ENCODE measurements at places on chromosomes 1 and 21.

- no peak for DNase-seq
Observed at GRCh38 chr1:82840192-82840591, 1039.5 kb downstream of the ADGRL2 start.

GRCh38 chr1:224064150-224064549 is 49.8 kb upstream of the FBXO28 start:
- no peak for DNase-seq

- no peak for DNase-seq
Observed at GRCh38 chr21:46674430-46675007, 39.0 kb downstream of the PRMT2 start.

DNA sequence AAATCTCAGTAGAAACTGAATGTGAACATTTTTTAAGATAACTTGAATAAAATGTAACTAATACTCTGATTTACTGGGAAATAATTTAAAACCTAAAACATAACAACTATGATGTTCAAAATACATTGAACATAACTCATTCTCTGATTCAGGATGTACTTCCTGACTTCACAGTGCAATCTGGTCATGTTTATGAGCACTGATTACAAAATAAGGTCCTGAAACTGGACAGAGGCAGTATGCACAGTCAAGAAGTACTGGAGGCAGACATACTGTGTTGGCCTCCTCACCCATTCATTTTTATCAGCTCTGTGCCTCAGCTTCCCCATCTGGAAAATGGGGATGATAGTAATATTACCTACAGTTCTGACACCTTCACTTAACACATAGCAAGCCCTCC is 651.3 kb downstream of the PTPRC start:
- no peak for DNase-seq

DNA sequence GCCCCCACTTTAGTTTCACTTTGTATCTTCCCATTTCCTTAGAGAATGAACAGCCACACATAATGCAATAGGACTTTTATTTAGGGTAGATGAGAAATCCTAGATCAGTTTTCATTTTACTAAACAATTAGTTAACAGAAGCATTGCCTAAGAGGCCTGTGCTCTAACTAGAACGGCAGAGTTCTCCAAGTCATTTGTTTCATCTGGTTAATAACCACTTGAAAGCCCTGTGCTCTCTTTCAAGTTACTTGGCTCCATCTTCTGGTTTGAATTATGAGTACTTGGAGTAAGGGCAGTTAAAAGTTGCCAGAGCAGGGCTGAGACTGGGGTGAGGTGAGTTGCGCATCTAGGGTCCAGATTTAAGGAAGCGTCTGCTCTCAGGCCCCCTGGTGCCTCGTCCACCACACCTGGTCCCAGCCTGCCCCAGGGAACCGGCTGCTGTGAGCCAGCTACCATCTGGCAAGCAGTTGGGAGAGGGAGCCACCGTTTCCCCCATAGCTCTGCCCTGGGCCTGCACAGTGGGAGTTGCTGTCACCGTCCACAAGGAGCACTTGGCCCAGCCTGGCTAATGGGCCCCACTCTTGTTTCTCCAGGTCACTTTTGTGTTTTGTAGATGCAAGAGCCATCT is 18.1 kb upstream of the SLC44A3 start:
- peak; percentile 39 for DNase-seq

DNA sequence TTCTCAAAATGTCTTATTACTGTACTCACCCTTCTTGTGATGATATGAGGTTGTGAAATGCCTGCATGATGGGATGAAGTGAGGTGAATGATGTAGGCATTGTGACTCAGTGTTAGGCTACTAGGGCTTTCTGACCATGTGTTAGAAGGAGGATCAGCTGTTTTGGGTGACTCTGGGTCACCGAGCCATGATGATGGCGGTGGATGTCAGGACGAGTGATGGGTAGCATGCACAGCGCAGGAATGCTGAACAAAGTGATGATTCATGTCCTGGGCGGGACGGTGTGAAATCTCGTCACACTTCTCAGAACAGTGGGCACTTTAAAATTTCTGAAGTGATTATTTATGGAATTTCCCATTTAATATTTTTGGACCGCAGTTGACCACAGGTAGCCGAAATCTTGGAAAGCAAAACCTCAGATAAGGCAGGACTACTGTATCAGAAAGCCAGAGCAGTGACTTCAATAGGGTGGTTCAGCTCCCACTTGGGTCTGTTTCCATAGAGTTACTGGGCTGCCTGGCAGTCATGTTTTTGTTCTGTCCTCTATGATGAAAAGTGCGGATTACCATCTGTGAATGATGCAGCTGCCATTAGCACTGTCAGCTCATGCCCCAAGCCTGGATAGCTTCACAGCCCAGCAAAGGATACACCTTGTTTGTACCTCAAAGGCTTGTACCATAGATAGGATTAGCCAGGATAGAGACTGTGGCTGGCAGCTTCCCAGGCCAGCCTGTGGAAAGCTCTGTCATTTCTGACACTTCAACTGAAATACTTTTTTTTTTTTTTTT is 26.6 kb downstream of the IL6R start:
- no peak for DNase-seq

GRCh38 chr1:24420547-24420946 is 4.9 kb downstream of the NIPAL3 start:
- no peak for DNase-seq

DNA sequence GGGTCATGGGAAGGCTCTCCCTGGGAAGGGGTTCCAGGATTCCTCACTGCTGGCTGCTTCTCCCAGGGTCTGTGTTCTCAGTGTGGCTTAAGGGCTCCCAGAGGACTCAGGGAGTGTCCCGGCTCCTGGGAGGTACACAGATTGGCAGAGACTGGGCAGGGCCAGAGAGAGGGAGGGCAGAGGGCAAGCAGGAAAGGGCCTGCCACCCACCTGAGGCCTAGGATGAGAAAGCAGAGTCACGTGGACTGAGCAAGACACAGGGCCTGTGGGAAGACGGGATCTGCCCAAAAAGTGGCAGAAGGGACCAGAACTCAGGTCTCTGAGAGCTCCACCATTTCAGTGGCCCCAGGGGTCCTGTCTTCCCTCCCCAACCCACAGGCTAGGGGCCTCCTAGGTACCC is 871 bp downstream of the SLFNL1 start:
- no peak for DNase-seq

DNA sequence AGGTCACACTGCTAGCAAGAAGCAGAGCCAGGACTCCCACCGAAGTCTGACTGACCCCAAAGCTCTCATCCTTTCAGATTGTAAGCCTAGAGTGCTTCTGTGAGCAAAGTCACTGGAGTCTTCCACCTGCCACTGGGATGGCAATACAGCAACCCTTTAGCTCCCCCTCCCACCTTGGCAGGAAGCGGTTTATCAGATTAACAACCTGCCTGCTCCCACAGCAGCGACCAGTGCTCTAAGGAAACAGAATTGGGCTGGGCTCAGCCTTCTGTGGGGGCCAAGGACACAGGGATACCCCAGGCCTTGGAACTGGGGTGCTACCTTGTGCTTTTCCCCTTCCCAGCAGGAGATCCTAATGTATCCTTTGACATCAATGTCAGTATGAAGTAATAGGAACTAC is 76.0 kb downstream of the GFI1 start:
- DNase-seq: no peak

DNA sequence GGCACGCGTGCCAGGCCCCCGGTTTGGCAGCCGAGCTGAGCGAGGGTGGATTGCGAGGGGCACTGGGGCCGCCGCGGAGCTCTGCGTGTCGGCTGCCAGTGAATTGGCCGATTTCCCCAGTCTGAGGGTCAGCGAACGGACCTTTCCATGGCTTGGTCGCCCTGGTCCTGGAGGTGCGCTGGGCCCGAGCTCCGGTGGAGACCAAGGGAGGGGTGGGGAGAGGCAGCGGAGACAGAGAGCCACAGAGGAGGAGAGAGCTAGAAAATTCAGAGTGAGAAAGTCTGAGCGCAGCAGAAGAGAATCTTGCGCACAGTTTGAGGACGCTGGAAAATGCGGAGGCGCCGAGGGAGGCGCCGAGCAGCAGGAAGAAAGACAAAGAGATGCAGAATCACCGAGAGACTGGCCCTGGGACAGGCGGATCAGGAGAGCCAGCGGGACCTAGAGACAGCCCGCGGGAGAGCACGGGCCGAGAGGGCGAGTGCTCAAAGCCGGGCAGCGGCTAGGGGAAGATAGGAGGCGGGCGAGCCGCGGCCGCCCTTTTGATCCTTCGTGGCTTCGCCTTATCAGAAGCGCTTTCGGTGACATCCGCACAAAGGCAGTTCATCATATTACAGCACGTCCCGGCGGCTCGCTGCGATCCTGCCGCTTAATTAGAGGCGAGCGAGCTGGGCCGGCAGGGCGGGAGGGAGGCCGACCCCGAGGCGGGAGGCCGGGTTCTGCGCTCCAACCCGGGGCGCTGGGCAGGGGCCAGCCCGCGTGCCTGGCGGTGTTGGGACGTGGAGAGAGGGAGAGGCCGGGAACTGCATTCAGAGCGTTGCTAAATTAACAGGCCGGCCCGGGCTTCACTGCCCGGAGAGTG is 12.7 kb downstream of the PAX7 start:
- DNase-seq: peak; percentile 63

DNA sequence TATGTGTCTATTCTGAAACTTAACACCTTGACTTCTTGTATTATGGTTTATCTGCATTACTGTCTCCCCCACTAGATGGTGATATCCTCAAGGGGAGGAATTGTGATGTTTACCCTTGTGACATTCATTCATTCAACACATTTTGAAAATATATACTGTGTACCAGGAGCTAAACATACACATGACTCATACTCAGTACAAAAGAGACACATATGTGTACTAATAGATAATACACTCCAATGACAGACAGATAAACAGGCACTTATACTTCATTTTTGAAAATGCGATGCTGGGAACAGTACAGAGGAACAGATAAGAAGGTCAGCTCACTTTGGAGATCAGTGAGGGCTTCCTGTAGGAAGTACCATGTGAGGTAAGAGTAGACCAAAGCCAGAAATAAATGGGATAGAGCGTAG is 8.9 kb upstream of the RAB3GAP2 start:
- peak; percentile 20 for DNase-seq

DNA sequence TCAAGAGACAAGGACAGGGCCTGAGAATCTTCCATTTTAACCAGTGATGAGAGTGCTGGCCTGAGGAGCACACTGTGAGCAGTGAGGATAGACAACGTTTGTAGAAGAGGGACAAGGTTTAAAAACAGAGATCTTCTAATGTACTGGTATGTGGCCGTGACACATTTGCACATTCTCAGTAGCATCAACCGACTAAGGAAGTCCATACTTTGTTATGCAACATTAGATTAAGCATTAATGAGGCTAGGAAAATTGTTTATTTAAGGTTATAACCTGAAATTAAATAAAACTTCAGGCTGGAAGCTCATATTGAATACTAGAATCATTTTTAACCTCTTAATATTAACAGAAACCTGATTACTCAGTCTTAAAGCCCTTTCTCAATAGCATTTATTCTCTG is 99.0 kb downstream of the SLC45A1 start:
- DNase-seq: no peak

GRCh38 chr1:6517435-6517851 is 26.0 kb upstream of the PLEKHG5 start:
- DNase-seq: no peak

DNA sequence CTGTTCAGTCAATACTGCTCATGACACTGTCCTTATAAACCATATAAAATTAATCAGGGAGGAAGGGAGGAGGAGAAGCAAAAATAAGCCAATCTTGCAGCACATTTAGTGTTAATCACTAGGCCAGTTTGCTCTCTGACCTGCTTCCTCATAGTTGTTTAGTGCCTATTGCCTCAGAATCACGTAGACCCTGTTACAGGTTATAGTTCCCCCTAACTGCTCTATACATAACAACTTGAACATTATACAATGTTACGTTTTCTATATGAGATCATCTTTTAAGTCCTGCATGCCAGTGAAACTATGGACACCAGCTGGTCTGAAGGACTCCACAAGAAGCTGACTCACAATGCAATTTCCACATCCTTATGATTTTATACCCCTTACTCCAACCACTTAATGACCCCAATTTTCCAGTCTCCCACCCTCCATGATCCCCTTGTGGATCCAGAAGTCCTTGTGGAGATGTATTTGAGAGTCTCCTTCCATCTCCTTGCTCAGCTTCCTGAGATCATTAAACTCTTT is 34.9 kb upstream of the TACSTD2 start:
- DNase-seq: no peak

- no peak for DNase-seq
Observed at GRCh38 chr1:85313888-85314696, 37.7 kb upstream of the BCL10 start.

DNA sequence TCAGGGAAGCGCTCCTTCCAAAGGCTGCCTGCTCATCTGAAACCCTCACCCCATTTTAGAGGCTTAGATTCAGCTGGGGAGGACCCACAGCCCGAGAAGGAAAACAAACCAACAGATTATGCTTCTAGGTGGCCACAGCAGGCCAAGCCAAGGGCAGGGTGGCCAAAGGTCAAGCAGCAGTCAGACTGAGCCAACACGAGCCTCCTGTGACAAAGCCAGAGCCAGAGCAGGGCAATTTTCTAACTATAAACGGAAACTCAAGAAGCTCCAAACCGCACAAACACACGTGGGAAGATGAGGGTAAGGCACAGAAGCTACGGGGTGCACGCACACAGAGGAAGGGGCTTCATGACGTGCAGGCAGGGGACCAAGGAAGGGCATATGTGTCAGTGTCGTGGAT is 64.1 kb downstream of the PLEKHA6 start:
- no peak for DNase-seq

GRCh38 chr1:156097499-156098178 is 15.4 kb upstream of the MEX3A start:
- no peak for DNase-seq

DNA sequence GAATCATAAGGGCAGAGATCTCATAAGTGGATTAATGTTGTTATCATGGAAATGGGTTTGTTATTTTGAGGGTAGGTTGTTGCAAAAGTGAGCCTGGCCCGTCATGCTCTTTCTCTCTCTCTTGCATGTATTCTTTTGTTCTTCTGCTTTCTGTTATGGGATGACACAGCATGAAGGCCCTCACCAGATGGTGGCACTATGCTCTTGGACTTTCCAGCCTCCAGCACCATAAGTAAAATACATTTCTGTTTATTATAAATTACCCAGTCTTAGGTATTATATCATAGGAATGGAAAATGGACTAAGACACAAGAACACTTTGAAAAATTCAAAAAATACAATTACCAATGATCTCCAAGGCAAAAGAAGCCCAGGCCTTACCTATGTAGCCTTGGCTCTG is 676.1 kb downstream of the PTPRU start:
- no peak for DNase-seq

GRCh38 chr1:9561429-9561828 is 22.2 kb downstream of the SLC25A33 start:
- peak; percentile 26 for DNase-seq

- DNase-seq: no peak
Observed at GRCh38 chr1:198523182-198523950, 17.1 kb downstream of the ATP6V1G3 start.

GRCh38 chr21:33948951-33949444 is 33.4 kb upstream of the ATP5PO start:
- DNase-seq: no peak

Data from iPS-NIHi11 (cell line).